PC-3 (cell line): ENCODE measurements at places on chromosomes 7 and 10. TPM values are rescaled to one million over a fixed set of nuclear protein-coding genes. Genes with fewer than 3 reads are reported as not detected.

DNA sequence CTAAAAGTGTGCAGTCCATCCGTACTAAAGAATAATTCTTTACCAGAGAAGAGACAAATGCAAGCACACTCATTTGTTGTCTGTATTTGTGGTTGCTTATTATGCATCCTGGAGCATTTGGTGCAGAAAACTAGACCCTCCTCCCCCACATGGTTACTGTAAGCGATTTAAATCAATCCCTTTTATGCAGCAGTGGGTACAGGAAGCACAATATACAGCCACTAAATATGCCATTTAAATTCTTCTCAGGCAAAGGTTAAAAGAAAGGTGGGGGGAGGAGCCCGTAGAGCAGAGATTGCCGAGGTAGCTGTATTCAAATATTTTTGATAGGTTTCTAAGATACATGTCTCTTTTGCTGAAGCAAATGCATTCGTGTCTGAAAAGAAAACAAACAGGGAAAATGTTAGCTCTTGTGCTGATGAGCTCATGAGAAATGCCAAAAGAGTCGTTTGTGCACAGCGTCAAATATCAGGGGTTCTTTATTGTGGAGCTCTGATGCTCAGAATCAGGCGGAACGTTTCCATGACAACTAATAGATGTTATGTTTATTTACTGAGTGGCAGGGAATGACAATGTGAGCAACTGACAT lies 131.3 kb upstream of the NPVF start:
- no peaks in the 10 kb centered on the region for H3K36me3 ChIP-seq
- no peak overlapping the region for H3K4me3 ChIP-seq
- H3K27me3 ChIP-seq, result peaks cover 43% of the 10 kb centered on the region
- H3K4me1 ChIP-seq, result no peaks in the 10 kb centered on the region
- no peak for DNase-seq

DNA sequence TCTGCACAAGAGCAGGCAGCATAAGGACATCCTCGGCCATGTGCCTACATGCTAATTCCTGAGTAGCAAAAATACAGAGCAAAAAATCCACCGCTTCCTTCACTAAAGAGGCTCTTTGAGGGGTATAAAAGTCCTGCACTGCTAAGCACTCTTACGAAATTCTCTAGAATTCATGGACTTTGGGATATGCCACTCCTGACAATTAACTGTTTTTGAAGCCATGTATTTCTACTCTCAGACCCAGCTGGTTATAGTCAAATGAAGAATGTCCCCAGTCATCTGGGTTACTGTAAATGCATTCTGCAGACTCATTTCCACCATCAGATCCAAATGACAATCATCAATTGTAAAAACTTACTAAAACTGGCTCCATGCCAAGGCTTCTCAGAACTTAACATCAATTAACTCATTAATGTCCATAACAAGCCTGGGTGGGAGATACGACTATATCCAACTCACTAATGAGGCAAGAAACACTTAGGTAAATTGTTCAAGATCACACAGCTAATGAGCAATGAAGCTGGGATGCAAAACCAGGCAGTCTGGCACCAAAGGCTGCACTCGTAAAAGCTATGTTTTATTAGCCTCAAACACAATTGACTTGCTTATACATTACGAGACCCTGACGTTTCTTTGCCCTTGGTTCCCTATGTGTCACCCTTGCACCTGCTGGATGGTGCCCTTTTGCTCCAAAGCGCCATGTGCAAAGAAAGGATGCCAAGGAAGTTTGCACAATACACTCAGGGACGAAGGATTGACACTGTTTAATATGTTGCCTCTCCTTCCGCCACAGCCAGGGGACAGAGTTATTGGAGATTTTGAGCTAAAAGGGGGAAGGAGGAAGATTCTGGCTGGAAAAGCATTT lies 250.4 kb downstream of the ELMO1 start:
- no peaks in the 10 kb centered on the region for H3K4me1 ChIP-seq
- H3K27me3 ChIP-seq, result peaks cover 18% of the 10 kb centered on the region; the same call in 1 of the 2 replicates
- no peaks in the 10 kb centered on the region for H3K36me3 ChIP-seq
- no peak for DNase-seq
- no peak overlapping the region for H3K27ac ChIP-seq
- no peak overlapping the region for H3K4me3 ChIP-seq

- peaks cover 6% of the 10 kb centered on the region for H3K36me3 ChIP-seq
- H3K4me3 ChIP-seq, result no peak overlapping the region
- DNase-seq, result no peak
- H3K27me3 ChIP-seq, result no peaks in the 10 kb centered on the region
- H3K4me1 ChIP-seq, result no peaks in the 10 kb centered on the region
Observed at GRCh38 chr10:43176271-43176670, 38.0 kb downstream of the CSGALNACT2 start.

- no peaks in the 10 kb centered on the region for H3K36me3 ChIP-seq
- no peak overlapping the region for H3K4me3 ChIP-seq
- H3K27ac ChIP-seq, result no peak overlapping the region
- H3K4me1 ChIP-seq, result peaks cover 10% of the 10 kb centered on the region
- no peaks in the 10 kb centered on the region for H3K27me3 ChIP-seq
- no peak for DNase-seq
Observed at GRCh38 chr10:34959321-34959720, 130.8 kb downstream of the CUL2 start.

DNA sequence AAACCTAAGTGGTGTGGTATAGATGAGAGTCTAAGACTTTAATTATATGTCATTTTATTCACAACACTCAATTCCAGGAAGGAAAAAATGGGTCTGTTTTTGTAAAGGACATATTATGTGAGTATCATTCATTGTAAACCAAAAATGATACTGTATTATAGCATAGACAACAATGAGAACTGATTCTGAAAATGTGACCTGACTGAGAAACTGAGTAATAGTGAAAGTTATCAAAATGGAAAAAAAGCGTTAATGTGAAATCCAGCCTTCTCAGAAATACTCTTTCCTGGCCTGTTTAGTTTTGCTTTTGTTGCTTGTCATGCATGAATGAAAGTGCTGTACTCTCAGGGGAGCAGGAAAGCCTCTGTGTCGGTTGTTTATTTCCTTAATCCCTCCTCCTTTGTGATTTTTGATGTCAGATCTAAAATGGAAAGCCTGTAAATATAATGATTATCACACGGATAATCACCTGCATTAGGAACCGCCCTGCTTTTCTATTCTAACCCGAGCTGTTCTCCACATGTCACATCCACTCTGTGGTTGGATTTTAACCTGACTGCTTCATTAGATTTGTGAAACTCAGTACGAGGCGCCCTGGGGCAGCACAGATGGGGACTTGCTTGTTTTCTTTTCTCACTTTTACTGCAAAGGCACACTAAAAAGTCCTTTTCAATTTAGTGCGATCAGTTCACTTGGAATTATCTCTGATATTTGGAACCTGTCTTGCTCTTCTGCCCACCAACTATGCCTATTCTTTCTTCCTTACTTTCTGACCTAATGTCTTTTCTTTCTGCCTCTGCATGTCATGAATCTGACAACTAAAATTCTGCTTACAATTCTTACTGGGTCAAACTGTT lies 240.9 kb upstream of the KAT6B start:
- peaks cover 9% of the 10 kb centered on the region for H3K4me1 ChIP-seq
- no peak overlapping the region for H3K4me3 ChIP-seq
- no peaks in the 10 kb centered on the region for H3K27me3 ChIP-seq

DNA sequence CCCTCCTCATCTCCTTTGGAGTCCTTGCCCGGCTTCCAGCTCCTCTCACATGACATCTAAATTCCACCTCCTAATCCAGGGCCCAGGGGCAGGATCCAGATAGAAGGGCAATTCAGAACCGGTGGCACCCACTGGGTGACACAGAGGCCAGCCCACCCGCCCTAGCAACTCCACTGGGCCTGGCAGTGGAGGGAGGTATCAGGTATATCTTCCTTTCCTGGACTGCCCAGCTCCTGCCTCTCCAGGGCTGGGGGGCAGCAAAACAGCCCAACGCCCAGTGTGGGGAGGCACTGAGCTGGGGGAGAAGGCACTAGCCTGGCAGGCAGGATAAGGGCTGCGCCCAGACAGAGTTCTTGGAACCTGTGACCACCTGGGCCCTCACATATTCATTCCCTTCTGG lies 10.4 kb upstream of the TRIM8 start:
- H3K36me3 ChIP-seq, result no peaks in the 10 kb centered on the region
- H3K4me1 ChIP-seq, result peaks cover 52% of the 10 kb centered on the region
- DNase-seq, result no peak
- H3K27me3 ChIP-seq, result no peaks in the 10 kb centered on the region
- no peak overlapping the region for H3K27ac ChIP-seq

DNA sequence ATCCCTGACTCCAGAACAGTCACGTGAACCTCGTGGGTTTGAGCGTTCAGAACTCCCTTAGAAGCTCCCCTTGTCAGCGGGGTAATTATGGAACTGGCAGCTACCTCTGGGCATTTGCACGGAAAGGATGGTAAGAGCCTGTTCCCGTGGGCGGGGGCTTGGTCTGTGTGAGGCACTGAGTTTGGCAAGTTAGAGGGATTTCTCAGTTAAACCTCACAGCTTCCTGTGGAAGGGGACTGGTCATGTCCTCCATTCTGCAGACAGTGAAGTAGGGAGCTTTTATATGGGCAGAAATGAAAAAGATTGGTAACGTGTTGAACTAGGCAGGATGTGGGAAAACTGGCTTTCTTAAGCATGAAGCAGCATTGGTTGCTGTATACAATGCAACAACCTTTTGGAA lies 16.0 kb downstream of the PALD1 start:
- H3K36me3 ChIP-seq, result no peaks in the 10 kb centered on the region
- DNase-seq, result no peak
- 0 out of 2 replicates have a peak, but pooled peaks cover 7% of the 10 kb centered on the region for H3K27me3 ChIP-seq
- no peak overlapping the region for H3K27ac ChIP-seq
- no peaks in the 10 kb centered on the region for H3K4me1 ChIP-seq

GHRHR gene
- not detected in 2 replicates for total RNA-seq

THSD7A gene
- 0.04 and 0.06 TPM in 2 replicates for total RNA-seq
